ENCODE measurements at places on chromosomes 4 and X.

DNA sequence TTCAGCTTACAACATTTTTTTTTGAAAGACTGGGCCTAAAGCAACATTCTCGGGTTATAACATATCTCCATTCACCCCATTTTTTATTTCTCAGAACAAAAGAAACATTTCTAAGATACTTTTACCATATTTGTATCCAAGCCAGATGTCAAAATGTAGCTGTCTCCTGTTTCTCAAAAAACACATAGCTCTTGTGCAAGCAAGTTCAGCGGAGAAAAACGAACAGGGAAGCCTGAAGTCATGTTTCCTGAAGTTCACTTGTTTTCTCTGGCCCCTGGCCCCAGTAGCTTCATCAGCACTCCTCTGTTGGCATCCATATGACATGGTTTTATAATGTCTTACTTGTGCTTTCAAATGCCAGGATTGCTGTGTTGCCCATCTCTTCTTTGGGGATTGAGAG lies 218.2 kb downstream of the BANK1 start:
- DNase-seq = no peak

- DNase-seq = no peak
These were observed 335.6 kb upstream of the TRAM1L1 start for GRCh38 chr4:117420948-117421347.

- DNase-seq = no peak
These were observed 167.5 kb upstream of the SLC7A11 start for GRCh38 chr4:138409670-138410069.

GRCh38 chr4:11514779-11515419 lies 86.2 kb upstream of the HS3ST1 start:
- DNase-seq = no peak

DNA sequence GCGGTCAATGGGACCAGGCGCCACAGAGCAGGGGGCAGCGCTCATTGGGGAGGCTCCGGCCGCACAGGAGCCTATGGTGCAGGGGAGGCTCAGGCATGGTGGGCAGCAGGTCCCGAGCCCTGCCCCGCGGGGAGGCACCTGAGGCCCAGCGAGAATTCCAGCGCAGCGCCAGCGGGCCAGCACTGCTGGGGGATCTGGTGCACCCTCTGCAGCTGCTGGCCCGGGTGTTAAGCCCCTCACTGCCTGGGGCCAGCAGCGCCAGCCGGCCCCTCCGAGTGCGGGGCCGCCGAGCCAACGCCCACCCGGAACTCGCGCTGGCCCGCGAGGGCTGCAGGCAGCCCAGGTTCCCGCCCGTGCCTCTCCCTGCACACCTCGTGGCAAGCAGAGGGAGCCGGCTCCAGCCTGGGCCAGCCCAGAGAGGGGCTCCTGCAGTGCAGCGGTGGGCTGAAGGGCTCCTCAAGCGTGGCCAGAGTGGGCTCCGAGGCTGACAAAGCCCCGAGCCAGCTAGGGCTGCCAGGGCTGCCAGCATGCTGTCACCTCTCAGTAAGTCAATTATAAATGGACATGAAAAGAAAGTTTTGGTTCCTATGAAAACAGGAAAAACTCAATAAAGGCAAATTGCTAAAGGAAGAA lies 14.5 kb downstream of the FAM184B start:
- no peak for DNase-seq

DNA sequence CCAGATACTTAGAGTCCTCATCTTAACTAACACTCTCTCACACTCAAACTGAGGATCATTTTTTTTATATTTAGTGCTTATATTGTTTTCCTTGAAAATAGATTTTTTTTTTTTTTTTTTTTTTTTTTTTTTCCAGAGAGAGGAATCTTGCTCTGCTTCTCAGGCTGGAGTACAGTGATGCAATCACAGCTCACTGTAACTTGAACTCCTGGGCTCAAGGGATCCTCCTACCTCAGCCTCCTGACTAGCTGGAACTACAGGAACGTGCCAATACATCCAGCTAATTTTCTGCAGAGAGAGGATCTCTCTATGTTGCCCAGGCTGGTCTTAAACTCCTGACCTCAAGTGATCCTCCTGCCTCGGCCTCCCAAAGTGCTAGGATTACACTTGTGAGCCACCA lies 650.3 kb upstream of the ATOH1 start:
- no peak for DNase-seq

DNA sequence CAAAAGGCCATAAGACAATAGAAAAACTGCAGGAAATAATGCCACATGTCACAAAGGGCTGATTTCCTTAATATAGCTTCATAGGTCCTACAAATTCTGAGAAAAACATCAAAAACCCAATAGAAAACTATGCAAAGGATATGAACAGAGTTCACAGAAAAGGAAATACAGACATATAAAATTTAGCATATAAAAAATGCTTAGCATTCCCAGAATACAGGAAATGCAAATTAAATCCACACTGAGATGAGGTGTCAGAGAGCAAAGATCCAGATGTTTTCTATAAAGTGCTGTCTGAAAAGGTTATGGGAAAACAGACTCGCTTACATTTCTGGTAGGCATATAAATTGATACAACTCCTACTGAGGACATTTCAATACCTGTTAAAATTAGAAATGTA lies 33.8 kb downstream of the TXK start:
- no peak for DNase-seq

DNA sequence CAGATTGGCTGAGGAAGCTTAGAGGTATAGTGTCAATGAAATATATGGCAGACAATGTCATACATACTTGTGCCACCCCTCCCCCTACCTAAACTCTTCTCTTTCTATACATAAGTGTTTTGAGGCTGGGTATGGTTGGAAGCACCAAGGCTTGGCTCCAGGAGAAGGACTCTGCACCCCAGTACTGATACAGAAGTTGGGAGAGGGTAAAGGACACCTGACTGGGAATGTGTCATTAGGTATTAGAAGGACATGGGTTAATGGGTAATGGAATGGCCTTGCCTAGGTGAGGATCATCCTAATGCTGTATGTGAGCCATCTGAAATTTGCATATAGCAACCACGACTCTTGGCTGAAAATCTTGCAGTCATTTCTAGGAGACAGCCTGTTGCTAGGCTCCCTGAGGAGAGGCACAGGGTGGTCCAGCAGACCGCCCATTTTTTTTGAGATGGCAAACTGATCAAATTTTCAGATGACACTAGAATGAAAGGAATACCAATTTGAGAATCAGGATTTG lies 26.8 kb upstream of the AP1S2 start:
- DNase-seq = no peak

All from GF-D8 (cell line).